Tongue (tissue), 3 donors: ENCODE measurements at places on chromosomes 3 and 15.
A peak's percentile ranks its signal among the peaks of the same experiment; 100 is the strongest.

DNA sequence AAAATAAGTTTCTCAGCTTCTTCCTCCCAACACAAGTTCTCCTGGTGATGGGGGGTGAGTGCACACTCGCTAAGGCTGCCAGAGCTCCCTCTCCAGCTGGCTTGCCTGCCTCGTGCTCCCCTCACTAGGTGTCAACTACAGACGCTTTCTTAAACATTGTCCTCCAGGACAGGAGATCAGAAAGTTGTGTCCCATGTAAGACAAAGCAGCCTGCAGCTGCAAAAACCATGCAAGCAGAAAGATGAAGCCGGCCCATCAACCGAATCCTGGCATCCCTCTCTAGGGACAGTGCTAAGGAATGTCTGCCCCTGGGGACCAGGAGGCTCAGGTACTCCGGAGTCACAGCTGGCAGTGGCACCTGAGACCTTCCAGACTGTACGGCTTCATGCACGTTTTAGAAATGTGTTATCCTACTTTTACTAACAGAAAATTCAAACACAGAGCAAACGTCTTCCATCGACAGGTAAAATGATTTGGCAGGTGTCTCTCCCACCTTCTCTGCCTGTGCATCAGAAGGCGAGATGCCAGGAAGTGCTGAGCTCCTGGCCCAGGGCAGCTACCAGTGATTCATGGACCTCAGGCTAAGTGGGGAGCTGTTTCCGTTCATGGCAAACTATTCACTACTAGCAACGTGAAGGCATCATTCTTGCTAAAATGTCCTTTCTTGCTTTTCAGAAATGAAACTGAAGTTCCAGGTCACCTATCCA, 246.1 kb downstream of the ADAMTS17 start:
- DNase-seq, result no peak

DNA sequence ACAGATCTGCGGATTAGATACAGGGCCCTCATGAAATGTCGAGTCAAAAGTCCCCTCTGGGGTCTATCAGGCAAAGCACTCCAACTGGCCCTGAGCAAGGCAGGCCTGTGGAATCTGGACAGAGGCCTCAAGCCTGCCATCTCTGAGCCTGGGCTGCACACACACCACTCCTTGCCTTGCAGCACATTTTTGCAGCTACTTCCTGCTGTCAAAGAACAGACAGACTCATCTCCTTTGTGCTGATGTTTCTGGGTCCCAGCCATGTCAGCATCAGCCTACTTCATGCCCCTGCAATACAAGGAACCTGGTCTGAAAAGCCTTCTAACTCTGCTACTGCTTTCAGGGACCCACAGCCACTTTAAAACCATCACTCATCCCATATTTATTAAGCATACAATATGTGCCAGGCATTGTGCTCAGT, 60.6 kb upstream of the IL12A start:
- DNase-seq, result no peak

DNA sequence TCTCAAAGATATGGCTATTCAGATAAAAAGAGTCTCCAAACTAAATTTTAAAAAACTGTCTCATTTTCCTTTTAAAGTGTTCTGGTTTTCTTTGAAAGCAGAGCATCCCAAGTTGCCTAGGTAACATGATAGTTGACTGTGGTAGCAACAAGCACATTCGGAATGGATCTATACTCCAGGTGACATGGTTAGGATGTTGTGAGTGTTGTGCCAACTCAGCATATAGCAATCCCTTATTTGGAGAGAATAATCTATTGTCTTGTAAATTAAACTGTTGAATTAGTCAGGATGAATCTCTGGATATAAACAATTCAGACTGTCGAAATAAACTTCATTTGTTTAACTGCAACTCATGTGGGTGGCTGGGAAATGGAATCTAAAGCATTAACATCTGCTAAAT, 418.6 kb downstream of the TUSC7 start:
- DNase-seq, result peak; percentile 14

DNA sequence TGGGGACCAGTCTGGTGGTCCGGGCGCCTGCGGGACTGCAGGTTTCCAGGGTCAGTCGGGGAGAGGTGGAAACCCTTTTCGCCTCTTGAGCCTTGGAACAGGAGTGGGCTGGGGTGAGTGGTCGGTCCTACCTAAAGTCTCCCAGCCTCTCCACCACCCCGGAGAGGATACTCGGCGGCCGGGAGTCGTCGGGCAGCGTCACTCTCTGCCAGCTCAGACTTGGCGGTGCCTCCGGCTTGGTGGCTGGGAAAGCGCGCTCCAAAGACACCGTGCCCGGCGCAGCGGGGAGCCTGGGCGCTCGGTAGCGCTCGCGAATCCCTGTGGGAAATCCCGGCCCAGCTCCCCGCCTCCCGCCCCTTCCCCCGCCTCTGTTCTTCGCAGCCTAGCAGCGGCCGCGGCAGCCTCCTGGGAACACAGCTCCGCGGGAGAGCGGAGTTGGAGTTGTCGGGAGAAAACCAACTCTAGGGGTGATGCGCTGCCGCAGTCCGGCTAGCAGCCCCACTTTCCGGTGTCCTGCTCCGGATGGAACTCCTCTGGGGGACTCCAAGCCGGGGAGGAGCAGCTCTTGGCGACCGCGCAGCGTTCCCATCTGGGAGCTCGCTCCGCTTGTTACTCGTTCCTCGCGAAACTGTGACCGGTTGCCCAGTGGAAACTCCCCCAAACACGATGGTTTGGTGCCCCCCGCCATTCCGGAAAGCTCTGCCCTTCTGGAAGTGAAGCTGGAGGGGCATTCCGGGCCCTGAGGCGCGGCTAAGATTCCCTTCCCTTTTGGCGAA, 1.4 kb downstream of the EPHB1 start:
- DNase-seq, result no peak

DNA sequence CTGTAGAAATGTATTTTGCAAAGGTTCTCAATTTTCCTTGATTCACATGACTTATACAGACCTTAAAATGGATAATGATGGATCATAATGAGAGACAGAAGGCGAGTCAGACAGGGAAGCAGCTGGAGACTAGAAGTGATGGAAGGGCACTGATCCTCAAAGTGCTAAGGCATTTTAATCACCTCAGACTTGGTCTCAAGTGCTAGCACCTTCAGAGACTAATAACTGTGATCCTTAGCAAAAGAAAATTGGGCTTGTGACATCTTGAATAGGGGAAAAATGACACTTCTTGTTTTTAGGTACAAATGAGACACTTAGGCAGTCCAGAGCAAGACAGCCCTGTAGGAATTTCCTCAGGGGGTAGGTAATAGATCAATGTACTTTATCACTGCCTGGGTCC, 1011.7 kb downstream of the SQOR start:
- no peak for DNase-seq

DNA sequence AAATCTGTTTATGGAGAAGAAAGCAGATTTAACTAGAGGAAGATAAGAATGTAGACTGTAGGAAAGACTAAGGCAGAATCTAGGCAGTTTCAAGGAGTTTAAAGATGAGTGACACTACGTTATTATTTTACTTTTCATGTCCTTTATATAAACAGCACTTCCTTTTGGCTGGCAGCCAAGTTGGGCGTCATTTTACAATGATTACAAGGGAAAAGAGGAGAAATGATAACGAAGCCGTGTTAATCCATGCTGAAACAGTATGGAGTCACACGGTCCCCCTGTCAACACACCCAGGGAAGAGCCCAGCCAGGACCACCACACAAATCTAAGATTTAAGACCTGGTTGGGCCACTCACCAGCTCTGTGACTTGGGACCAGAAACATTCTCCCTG, 83.7 kb upstream of the NEO1 start:
- peak; percentile 43 for DNase-seq

DNA sequence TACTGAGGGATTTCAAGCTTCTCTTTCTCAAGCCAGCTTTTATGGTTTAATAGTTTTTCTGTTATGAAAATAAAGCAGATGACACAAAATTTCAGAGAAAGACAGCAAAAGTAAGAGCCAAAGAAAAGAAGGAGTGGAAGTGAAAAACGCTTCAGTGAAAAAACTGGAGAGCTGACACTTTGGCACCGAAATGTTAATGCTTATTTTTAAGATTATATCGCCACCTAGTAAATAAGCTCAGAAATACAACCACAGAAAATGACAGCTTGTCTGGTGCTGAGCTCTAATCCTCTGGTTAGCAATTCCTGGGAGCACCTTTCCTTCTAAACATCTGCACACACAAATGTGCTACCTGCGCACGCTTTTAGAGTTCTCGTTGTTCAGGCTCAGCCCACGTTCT, 101.6 kb downstream of the ZPLD1 start:
- DNase-seq, result peak; percentile 72

DNA sequence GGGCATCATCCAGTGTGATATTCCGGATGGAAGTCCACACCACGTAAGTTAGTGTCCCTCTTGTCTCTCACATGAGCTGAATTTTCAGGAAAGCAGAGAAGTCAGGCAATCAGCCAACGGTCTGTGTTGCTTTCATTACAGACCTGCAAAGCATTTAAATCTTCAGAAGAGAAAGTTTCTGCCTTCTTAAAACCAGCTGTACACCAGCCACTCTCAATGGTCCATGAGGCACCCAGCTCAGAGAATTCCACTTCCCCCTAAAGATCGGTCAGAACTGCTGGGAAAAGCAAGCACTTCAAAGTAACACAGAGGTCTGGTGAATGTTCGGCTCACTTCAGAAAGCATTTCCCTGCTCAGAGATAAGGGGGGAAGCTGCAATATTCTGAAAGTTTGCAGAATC, 903.7 kb downstream of the EPHA3 start:
- DNase-seq, result peak; percentile 50

DNA sequence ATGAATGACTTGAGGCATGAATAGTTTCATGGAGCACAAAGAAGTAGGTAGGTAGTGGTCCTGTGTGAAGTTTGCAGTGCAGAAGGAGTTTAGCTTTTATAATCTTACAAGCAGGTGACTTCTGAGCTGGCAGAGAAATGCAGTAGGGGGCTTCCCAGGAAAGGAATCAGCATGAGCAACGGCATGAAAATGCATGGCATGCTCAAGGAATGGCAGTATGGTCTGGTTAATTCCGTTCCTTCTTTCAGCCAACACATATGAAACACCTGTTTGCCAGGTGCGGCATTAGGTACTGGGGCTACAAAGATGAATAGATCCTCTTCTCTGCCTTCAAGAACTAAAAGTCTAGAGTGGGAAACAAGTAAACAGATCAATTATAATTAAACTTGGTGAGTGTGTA, 138.0 kb upstream of the BHLHE40 start:
- no peak for DNase-seq

GRCh38 chr15:100821327-100821726, 58.3 kb upstream of the ALDH1A3 start:
- DNase-seq, result no peak

DNA sequence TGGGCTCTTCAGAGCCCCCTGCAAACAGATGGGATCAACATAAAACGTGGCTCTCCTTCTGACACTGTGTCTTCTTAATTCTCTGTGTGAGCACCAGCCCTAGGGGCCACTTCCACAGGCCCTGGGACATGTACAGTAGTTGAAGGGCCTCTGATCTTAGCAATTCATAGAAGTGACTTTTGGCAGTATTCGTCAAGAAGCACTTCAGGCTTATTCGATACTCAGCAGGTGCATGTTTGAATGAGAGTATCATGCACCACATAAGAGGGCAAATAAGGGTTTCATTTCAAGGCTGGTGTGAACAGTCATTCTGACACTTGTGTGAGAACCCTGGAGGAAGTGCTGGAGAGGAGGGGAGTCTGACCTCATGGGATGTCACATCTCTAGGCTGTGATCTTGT, 113.9 kb downstream of the GABRG3 start:
- DNase-seq, result no peak

DNA sequence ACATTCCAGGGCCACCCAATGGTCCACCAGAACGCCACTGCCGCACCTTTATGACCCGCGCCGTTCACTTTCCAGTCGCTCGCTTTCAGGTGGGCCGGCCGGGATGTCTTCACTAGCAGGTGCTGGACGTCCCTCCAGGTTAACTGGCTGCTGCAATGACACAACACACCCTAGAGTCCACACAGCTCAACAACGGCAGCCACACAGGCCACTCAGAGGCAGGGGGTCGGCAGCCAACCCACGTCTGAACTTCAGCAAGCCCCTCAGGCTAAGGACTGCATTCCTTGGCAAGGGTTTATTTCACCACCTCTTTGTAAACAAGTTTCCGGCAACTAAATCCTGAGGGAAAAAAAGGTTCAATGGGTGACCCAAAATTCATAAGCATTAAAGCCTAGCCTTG, 89.2 kb upstream of the SNRPA1 start:
- DNase-seq, result no peak

- DNase-seq, result peak; percentile 61
Observed at GRCh38 chr3:69579306-69580041, 159.8 kb upstream of the MITF start.

- no peak for DNase-seq
Observed at GRCh38 chr3:58009026-58009748, 965 bp downstream of the FLNB start.

- DNase-seq, result no peak
Observed at GRCh38 chr3:195774917-195775316, 36.8 kb downstream of the MUC4 start.

DNA sequence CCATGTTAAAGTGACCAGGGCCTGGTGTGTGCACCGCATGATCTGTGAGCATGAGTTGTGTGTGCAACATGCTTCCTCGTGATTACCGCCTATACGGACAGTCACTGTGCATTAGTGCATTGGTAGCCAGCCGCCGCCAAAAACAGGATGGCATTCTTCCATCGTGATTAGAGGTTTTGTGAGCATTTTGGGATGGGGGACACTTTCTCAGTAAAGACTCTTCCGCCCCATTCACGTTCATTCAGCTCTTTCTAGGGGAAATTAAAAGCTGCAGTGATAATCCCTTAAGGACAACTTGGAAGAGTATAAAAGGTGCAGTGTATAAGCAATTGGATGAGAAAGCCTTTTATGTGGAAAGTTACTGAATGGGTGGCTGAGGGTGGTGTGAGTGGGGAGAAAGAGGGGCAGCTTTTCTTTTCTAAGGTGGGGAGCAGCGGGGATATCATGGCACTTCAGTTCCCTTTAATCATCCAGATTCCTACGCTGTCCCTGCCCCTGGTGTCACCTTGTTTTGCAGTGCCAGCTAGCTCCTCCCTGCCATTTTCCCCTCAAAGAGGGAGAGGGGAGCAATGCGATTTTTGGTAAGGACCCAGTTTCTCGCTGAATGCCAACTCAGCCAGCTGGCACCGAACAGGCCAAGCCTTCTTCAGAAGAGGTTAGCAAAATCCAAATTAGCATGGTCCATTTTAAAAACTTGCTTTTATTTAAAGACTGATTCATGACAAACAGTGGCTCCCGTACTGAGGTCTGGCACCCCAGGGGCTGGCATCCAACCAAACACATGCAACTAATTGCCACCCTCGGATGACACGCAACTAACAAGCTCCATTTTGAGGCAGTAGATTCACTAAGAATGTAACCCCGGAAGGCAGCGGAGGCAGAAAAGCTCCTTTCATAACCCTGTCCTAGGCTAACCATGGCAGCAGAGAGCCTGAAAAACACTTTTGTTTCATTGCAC, 447.8 kb downstream of the FHIT start:
- DNase-seq, result peak; percentile 13

GRCh38 chr3:197002701-197003454, 26.7 kb downstream of the MELTF start:
- peak; percentile 79 for DNase-seq

- DNase-seq, result peak; percentile 65
Observed at GRCh38 chr15:83565553-83566159, 88.3 kb upstream of the ADAMTSL3 start.

- peak; percentile 48 for DNase-seq
Observed at GRCh38 chr3:160804762-160805161, 48.7 kb downstream of the PPM1L start.
